ENCODE measurements at places on chromosomes 13 and 19.
A peak's percentile ranks its signal among the peaks of the same experiment; 100 is the strongest.

DNA sequence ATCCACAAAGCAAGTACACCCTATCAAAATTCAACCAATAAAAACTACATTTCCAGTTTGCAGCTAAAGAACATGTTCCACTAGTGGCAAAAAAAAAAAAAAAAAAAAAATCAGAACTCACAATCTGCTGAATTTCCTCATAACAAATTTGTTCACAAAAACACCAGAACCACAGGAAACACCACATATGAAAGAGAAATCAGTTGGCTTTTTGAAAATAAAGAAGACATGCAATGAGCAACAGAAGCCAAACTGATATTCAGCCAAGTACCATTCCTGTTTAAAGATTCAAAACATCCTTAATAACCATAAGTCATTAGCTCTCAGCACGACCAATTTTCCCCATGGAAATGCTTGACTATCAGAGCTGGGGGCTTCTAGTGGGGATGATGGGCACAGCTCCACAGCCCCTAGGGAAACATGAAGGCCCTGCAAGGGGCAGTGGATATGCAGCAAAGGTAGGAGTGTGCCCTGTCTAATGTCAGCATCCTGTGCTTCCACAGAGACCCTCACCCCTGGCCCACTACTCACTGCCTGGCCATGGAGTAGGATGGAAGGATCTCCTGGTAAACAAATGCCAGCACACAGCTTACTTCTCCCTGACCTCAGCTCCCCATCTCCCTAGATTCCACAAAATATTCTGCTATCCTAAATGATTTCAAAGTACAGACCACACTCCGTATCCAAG lies 74.0 kb upstream of the DOCK9 start:
- no peak for DNase-seq

DNA sequence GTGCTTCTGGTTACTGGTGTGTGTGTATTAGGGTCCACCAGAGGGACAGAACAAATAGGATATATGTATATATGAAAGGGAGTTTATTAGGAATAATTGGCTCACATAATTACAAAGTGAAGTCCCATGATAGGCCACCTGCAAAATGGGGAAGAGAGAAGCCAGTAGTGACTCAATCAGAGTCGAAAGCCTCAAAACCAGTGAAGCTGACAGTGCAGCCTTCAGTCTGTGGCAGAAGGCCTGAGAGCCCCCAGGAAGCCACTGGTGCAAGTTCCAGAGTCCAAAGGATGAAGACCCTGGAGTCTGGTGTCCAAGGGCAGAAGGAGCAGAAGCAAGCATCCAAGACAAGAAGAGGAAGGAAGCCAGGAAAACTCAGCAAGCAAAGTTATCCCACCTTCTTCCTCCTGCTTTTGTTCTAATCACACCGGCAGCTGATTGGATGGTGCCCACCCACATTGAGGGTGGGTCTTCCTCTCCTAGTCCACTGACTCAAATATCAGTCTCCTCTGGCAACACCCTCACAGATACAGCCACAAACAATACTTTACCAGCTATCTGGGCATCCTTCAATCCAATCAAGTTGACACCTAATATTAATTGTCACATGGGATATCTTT lies 21.7 kb upstream of the SCEL start:
- DNase-seq = no peak

DNA sequence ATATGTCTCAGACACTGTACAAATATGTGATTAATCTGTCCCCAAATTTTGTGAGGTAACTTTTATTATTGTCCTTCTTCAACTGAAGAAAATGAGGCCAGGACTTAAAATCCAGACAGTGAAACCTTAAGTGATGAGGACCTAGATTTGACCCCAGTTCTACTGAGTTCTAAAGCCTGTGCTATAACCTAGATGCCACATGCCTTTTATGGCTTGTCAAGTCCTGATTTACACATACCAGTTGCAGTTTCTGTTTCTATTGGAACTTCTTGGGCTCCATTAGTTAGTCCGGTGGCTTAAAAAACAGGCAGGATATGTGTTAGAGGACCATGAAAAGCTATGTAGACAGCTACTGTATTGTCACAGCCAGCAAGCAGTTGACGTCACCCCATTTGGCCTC lies 436.5 kb upstream of the KLHL1 start:
- DNase-seq = no peak

DNA sequence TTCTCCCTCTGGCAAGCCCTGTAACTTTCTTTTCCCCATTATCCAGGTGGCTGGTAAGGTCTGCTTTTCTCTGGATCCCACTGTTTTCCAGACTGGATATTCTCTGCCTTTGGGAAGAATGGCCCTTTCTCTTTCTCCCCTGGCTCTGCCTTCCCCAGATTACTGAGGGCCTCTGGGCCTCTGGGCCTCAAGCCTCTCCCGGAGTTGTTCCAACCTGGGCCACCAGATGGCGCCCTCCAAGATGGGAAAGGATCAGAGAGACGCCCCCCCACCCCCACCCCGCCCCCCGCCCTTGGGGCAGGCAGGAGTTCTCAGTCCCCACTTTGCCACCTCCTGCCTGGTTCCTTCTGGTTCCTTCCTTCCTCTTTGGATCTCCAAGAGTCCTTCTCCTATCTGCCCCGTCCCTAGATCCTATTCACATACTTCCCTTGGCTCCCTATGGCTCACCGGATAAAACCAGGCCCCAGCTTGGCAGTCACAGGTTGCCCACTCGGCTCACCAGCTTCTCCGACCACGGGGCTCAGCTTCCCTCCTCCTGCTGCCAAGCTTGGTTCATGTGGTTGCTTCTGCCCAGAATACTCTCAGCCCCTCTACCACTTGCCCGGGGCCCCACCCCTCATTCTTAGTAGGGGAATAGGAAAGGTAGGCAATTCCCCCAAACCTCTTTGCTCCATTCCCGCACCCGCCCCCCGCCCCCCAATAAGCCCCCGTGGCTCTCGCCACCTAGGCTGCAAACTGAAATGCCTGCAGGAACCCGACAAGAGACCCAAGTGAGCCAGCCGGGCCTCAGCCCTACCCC lies 13.1 kb downstream of the EPS8L1 start:
- DNase-seq = peak; percentile 94

Data from activated effector memory CD4-positive, alpha-beta T cell treated with anti-CD3 and anti-CD28 coated beads, Interleukin-2, amount 50 U/mL, for 16 hours (primary cell).